ENCODE measurements at places on chromosomes 3 and 15. TPM values are rescaled to one million over a fixed set of nuclear protein-coding genes. Genes with fewer than 3 reads are reported as not detected.

DNA sequence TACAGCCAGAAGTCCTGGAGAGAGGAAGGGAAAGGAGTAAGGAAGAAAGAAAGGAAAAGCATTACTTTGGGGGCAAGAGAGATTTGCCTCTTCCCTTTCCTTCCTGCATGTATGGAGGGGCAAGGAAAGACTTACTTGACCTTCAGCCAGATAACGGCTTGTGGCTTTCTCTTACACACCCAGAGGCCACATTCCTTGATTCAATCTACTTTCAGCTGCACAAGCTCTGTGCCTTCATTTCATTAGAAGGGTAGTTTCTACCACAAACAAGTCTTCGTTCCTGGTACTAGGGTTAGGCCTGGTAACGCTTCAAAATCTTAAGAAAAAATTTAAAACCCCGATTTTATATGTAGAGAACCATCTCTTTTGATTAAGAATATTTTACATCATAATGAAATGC, 835.9 kb downstream of the TUSC7 start:
- H3K27me3 ChIP-seq = no peaks in the 10 kb centered on the region
- H3K4me3 ChIP-seq = no peak overlapping the region
- no peaks in the 10 kb centered on the region for H3K4me1 ChIP-seq
- H3K27ac ChIP-seq = no peak overlapping the region

DNA sequence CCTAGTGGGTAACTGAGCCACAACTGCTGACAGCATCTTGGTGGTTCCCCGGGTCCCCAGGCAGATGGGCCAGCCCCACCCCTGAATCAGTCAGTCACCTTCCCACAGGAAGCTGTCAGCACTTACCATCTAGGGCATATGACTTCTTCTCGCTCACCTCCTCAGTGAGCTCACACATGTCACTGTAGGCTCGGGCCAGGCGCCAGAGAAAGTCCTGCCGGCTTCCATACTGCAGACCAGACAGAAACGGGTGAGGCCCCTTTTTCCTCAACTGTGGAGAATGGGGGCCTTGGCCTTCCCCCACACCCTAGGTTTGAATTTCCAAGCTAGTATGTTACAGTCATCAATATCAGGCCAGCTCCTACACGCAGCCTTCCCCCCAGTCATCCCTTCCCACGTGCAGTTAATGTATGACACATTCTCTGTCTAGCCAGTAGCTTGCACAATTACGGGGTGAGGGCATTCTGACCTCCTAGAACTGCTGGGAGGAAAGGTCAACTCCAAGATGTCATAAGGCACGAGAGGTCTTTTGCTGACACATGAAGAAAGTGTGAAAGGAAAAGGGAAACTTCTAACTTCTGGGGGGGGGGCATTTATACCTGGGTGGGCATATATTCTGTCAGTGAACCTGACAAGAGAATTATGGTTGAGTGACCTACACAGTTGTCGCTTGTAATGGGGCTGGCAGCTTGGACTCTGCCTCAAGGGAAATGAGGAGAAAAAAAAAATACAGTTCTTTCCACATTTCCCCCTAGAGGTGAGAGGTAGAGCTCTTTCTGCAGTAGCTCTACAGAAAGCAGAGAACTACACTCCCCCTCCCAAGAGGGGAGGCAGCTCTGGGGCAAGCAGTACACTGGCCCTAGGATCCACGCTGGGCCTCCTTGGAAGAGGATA, 10.9 kb downstream of the RMDN3 start:
- DNase-seq = peak; percentile 64
- H3K4me3 ChIP-seq = peak overlapping the region; percentile 1
- H3K27ac ChIP-seq = peak overlapping the region; percentile 85
- H3K36me3 ChIP-seq = peaks cover 23% of the 10 kb centered on the region
- no peaks in the 10 kb centered on the region for H3K27me3 ChIP-seq
- peaks cover 17% of the 10 kb centered on the region for H3K4me1 ChIP-seq

GRCh38 chr3:177802151-177802900, 605.0 kb upstream of the TBL1XR1 start:
- no peaks in the 10 kb centered on the region for H3K36me3 ChIP-seq
- no peaks in the 10 kb centered on the region for H3K27me3 ChIP-seq
- no peaks in the 10 kb centered on the region for H3K4me1 ChIP-seq

- no peak overlapping the region for H3K4me3 ChIP-seq
- no peaks in the 10 kb centered on the region for H3K27me3 ChIP-seq
- no peaks in the 10 kb centered on the region for H3K4me1 ChIP-seq
These were observed 45.8 kb upstream of the SEC13 start for GRCh38 chr3:10366651-10367101.

GRCh38 chr3:116776880-116777785, 67.6 kb downstream of the TUSC7 start:
- no peak overlapping the region for H3K4me3 ChIP-seq
- DNase-seq = no peak
- H3K36me3 ChIP-seq = no peaks in the 10 kb centered on the region
- no peaks in the 10 kb centered on the region for H3K27me3 ChIP-seq
- no peak overlapping the region for H3K27ac ChIP-seq
- H3K4me1 ChIP-seq = no peaks in the 10 kb centered on the region

DNA sequence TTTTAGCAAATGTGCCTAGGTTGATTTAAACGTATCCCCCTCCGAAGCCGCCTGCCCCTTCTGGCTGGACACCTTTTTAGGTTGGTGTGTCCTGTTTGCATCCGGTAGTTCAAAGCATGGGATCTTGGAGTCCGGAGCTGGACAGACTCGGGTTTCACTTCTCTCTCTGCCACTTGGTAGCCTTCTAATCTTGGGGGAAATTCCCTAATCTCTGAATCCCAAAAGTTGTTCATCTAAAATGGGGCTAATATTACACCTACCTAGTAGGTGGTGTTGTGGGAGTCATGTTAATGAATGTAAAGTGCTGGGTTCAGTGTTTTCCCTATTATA, 760 bp downstream of the FANCI start:
- DNase-seq = no peak
- peak overlapping the region; percentile 35 for H3K27ac ChIP-seq
- H3K4me1 ChIP-seq = peaks cover 15% of the 10 kb centered on the region
- H3K4me3 ChIP-seq = peak overlapping the region; percentile 89
- no peaks in the 10 kb centered on the region for H3K27me3 ChIP-seq

DNA sequence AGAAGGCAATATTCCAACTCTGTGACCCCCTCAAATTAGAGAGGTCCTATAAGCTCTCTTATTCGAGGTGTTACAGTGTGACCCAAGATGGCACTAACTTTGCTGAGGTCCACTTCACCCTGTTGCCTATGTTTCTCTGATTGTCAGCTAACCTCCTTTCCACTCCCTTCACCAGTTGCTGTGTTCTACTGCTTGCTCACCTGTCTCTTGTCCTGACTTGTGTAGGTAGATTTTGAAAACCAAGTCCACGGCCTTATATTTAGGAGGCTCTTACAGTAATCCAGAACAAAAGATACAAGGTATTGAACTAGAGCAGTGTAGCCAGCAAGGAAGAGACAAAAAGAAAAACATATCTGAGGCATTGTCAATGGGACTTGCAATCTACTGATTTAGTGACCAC, 20.1 kb upstream of the GSK3B start:
- no peaks in the 10 kb centered on the region for H3K36me3 ChIP-seq
- DNase-seq = no peak
- H3K27me3 ChIP-seq = no peaks in the 10 kb centered on the region
- no peak overlapping the region for H3K27ac ChIP-seq
- no peak overlapping the region for H3K4me3 ChIP-seq
- H3K4me1 ChIP-seq = no peaks in the 10 kb centered on the region

TNNC1 gene
- polyA plus RNA-seq = 1.1 TPM
